Mesothelial cell of epicardium (in vitro differentiated cells): ENCODE measurements at places on chromosomes 3 and 15.

DNA sequence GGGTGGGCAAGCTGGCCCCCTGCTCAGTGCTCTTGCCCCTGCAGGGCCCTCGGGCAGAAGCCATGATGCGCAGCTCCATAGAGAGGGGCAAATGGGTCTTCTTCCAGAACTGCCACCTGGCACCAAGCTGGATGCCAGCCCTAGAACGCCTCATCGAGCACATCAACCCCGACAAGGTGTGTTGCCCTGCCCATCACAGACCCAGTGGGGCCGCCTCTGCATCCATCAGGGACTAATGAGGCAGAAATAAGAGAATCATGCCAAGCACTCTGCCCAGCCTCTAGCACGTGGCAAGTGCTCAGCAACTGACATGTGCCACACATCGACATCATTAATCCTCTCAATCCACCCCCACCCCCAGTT is 49.4 kb downstream of the SEMA3G start:
- no peak overlapping the region for H3K27ac ChIP-seq
- DNase-seq = no peak
- no peaks in the 10 kb centered on the region for H3K36me3 ChIP-seq
- H3K4me3 ChIP-seq = no peak overlapping the region
- no peaks in the 10 kb centered on the region for H3K27me3 ChIP-seq

DNA sequence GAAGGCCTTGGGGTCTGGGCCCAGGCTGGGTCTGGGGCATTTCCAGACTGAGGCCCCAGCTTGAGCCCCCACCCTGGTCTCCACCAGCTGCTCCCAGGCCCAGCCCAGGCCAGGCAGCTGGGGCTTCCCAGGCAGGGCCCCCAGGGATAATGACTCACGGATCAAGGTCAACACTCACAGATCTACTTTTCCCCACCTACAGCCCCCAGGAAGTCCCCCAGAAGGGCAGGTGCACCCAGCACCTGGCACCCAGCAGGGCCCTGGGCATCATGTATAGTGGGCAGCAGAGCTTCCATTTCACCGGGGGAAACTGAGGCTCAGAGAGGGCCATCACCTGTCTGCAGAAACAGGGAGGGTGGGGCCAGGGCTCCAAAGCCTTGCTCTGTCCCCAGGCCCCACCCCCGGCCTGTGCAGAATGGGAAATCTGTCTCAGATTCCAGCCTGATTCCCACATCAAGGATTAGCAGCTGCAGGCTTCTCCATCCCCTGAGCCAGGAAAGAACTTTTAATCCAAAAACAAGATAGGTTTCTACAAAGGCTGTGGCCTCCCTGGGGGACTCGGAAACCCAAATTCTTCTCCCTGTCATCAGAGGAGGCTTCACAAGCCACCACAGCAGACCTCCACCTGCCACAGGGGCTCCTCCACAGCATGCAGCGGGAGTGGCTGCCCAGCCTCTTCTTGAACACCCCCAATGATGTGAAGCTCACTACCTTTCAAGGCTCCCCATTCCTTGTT is 49.8 kb downstream of the IQSEC1 start:
- H3K4me1 ChIP-seq = peaks cover 16% of the 10 kb centered on the region
- H3K4me3 ChIP-seq = no peak overlapping the region
- no peaks in the 10 kb centered on the region for H3K27me3 ChIP-seq

- no peaks in the 10 kb centered on the region for H3K27me3 ChIP-seq
- no peak overlapping the region for H3K27ac ChIP-seq
- peaks cover 18% of the 10 kb centered on the region for H3K4me1 ChIP-seq
- no peak for DNase-seq
Observed at GRCh38 chr15:70767667-70768066, 4.3 kb upstream of the UACA start.

DNA sequence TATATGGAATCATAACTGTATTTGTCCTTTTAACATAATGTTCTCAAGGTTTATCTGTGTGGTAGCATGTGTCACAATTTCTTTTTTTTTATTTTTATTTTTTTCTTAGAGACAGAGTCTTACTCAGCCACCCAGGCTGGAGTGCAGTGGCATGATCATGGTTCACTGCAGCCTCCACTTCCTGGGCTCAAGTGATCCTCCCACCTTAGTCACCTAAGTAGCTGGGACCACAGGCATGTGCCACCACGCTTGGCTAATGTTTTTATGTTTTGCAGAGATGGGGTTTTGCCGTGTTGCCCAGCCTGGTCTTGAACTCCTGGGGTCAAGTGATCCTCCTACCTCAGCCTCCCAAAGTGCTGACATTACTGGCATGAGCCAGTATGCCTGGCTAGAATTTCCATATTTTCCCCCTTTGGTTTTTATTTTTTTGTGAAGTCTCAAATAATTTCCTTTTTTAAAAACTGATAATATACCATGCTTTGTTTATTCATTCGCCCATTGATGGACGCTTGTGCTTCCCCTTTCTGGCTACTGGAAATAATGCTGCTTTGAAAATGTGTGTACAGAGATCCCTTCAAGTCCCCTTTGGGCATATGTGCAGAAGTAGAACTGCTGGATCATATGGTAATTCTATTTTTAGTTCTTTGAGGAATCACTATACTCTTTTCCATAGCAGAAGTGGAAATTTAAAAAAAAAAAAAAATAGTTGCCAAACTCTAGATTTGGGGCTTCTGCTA is 28.4 kb downstream of the TMEM40 start:
- H3K27ac ChIP-seq = peak overlapping the region; percentile 68
- no peaks in the 10 kb centered on the region for H3K27me3 ChIP-seq
- H3K4me1 ChIP-seq = peaks cover 15% of the 10 kb centered on the region
- no peaks in the 10 kb centered on the region for H3K36me3 ChIP-seq
- no peak for DNase-seq
- no peak overlapping the region for H3K4me3 ChIP-seq

GRCh38 chr15:63109920-63110319 is 11.7 kb upstream of the LACTB start:
- no peak overlapping the region for H3K4me3 ChIP-seq
- no peak overlapping the region for H3K27ac ChIP-seq
- no peaks in the 10 kb centered on the region for H3K36me3 ChIP-seq
- peaks cover 13% of the 10 kb centered on the region for H3K4me1 ChIP-seq
- DNase-seq = no peak
- H3K27me3 ChIP-seq = no peaks in the 10 kb centered on the region

DNA sequence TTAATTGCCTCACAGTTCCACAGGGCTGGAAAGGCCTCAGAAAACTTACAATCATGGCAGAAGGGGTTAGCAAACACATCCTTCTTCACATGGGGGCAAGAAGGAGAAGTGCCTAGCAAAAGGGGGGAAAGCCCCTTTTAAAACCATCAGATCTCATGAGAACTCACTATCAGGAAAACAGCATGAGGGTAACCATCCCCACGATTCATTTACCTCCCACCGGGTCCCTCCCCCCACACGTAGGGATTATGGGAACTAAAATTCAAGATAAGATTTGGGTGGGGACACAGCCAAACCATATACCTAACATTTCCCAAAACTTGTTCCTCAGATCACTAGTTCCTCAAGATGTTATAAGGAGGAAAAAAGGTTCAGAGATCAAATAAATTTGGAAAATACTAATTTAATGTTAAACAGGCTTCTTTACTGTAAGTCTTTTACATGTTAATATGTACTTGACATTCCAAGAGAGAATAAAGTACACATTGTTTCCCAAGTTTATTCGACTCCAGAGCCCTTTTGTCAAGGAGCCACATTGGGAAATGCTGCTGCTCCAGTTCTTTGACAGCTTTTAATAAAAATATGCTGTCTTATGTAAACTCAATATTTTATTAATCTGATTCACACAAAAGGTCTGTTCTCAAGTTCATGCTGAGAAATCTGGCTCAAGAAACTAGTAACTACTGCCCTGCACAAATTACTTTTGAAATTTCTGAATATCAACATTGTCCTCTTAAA is 17.8 kb downstream of the HERC1 start:
- no peak overlapping the region for H3K27ac ChIP-seq
- no peaks in the 10 kb centered on the region for H3K27me3 ChIP-seq
- H3K4me1 ChIP-seq = peaks cover 14% of the 10 kb centered on the region
- DNase-seq = no peak
- H3K36me3 ChIP-seq = peaks cover 2% of the 10 kb centered on the region

- no peak overlapping the region for H3K4me3 ChIP-seq
- DNase-seq = no peak
- H3K36me3 ChIP-seq = no peaks in the 10 kb centered on the region
- H3K27me3 ChIP-seq = peaks cover 3% of the 10 kb centered on the region
- peaks cover 28% of the 10 kb centered on the region for H3K4me1 ChIP-seq
Observed at GRCh38 chr3:123789760-123790159, 94.4 kb downstream of the MYLK start.

GRCh38 chr3:82509106-82509842 is 747.8 kb upstream of the GBE1 start:
- no peaks in the 10 kb centered on the region for H3K4me1 ChIP-seq
- H3K27me3 ChIP-seq = no peaks in the 10 kb centered on the region
- no peak for DNase-seq
- H3K4me3 ChIP-seq = no peak overlapping the region

GRCh38 chr3:69665026-69665737 is 74.1 kb upstream of the MITF start:
- no peak overlapping the region for H3K4me3 ChIP-seq
- H3K27ac ChIP-seq = no peak overlapping the region
- peaks cover 17% of the 10 kb centered on the region for H3K27me3 ChIP-seq
- H3K36me3 ChIP-seq = no peaks in the 10 kb centered on the region

DNA sequence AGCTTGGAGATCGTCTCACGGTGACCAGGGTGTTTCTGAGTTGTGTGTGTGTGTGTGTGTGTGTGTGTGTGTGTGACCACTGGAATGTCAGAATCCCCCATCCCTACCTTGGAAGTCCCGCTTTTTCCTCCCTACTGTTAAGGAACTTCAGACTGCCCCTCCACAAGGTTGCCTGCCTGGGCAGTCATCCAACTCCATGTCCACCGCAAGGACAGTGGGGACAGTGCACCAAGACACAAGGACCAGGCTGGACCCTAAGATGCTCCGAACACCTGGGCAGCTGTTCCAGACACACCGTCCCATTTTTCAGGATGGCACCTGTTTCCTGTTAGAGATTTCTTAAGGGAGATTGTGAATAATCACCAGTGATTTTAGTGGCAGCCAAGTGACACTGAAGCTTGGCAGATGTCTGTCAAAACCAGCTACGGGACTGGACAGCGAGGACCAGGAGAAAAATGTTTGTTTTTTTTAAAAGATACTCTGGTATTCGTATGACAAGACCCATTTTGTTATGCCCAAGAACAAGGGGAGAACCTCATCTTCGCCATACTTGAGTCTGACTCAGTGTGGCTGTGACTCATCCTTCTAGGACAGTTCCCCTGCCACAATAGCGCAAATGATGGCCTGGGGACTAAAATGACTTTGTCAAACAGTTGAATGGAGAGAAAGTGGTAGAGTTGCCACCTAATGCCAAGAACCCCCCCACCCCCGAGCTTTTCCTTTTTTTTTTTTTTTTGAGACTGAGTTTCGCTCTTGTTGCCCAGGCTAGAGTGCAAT is 15.5 kb downstream of the PAQR9 start:
- peaks cover 13% of the 10 kb centered on the region for H3K4me1 ChIP-seq
- no peaks in the 10 kb centered on the region for H3K36me3 ChIP-seq
- H3K27ac ChIP-seq = no peak overlapping the region
- DNase-seq = no peak
- H3K27me3 ChIP-seq = no peaks in the 10 kb centered on the region
- no peak overlapping the region for H3K4me3 ChIP-seq

- H3K4me3 ChIP-seq = no peak overlapping the region
- H3K27me3 ChIP-seq = no peaks in the 10 kb centered on the region
- no peak for DNase-seq
- H3K4me1 ChIP-seq = peaks cover 23% of the 10 kb centered on the region
- no peak overlapping the region for H3K27ac ChIP-seq
- H3K36me3 ChIP-seq = no peaks in the 10 kb centered on the region
Observed at GRCh38 chr15:39438260-39438659, 142.6 kb upstream of the THBS1 start.

DNA sequence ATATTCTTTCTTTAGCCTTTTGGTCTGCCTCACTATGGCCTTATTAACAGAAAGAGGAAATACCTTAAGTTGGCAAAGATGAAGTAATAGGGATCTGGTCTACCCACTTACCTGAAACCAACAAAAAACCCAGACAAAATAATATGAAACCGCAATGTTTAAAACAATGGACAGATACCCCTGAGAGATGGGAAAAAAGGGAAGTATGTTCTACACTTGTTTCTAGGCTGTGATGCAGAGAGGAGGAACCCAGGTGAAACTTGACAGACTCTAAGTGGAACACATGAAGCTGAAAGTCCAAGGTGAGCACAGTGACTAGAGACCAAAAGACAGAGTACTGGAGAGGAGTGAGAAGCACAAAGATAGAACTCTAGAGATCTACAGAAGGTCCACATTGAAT is 78.4 kb downstream of the NR2E3 start:
- no peak overlapping the region for H3K27ac ChIP-seq
- no peaks in the 10 kb centered on the region for H3K27me3 ChIP-seq
- no peak overlapping the region for H3K4me3 ChIP-seq
- DNase-seq = no peak
- H3K36me3 ChIP-seq = peaks cover 46% of the 10 kb centered on the region
- H3K4me1 ChIP-seq = peaks cover 5% of the 10 kb centered on the region

- H3K27ac ChIP-seq = peak overlapping the region; percentile 88
- H3K4me1 ChIP-seq = peaks cover 63% of the 10 kb centered on the region
- no peaks in the 10 kb centered on the region for H3K36me3 ChIP-seq
- DNase-seq = no peak
- H3K4me3 ChIP-seq = no peak overlapping the region
Observed at GRCh38 chr3:192892981-192893700, 24.5 kb downstream of the MB21D2 start.

DNA sequence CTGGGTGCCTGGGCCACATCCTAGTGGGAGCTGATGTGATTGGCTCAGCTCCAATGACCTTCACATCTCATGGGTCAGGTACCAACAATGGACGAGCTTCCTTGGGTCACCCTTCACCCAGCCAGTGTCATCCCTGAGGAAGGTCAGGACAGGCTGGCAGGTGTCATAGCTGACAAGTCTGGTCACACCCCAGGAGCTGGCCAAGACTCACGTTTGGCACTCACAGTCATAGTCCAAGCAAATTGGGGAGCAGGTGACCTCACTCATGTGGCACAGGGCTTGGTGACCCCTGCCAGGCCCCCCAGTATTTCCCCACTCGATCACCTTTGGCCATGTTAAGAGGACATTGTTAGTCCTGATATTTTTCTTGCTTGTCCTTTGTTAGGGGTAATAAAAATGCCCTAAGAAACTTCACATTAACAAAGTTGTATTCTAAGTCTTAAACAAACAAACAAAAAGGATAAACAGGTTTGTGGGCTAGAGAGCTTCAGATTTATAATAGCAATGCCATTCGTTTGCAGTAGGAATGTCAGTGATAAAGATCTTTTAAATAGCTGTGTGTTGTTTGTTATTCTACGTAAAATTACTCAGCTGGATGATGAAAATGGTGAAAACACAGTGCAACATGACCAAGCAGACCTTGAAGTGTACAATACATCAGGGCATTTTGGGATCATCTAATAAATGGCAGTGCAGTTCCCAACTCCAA is 79.5 kb upstream of the POMGNT2 start:
- no peak overlapping the region for H3K27ac ChIP-seq
- H3K36me3 ChIP-seq = no peaks in the 10 kb centered on the region
- no peaks in the 10 kb centered on the region for H3K4me1 ChIP-seq

DNA sequence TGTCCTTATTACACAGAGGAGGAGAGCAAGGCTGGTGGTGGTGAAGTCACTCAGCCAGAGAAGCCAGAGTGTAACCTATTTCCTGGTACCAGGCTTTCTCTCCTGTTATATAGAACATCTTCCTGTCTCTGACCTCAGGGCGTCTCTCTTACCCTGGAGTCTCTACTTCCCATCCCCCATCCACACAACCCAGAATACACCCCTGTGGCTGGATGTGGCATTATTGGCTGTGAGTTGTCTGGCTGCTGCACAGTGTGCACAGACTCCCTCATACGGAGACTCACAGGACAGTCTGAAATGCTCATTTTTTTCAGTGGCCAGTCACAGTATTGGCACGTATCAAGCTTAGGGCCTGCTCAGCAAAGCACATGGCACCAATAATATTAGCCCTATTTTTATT is 8.6 kb downstream of the PODXL2 start:
- H3K4me1 ChIP-seq = peaks cover 8% of the 10 kb centered on the region
- no peak overlapping the region for H3K27ac ChIP-seq
- peaks cover 8% of the 10 kb centered on the region for H3K27me3 ChIP-seq
